ENCODE measurements at places on chromosomes 5 and 9. TPM values are rescaled to one million over a fixed set of nuclear protein-coding genes. Genes with fewer than 3 reads are reported as not detected.

Gene CMBL
- total RNA-seq = 6.7 TPM

Gene PAEP
- not detected for total RNA-seq

Gene C9orf50
- 0.09 TPM for total RNA-seq

Gene TOR2A
- 4.8 TPM for total RNA-seq

Gene ECSCR
- total RNA-seq = 217 TPM

Gene CCL27
- total RNA-seq = not detected

Gene CYLC2
- total RNA-seq = not detected

Gene DRD1
- total RNA-seq = not detected

Gene CSNK1A1
- 526 TPM for total RNA-seq

Gene TRIM36
- 0.36 TPM for total RNA-seq

Gene PCAT7
- not detected for total RNA-seq

Gene CKMT2
- not detected for total RNA-seq

Gene SLC45A2
- not detected for total RNA-seq

Gene PCDHAC1
- 0.19 TPM for total RNA-seq

Gene PCDHAC2
- total RNA-seq = 0.09 TPM

Gene PCDHB7
- total RNA-seq = 0.45 TPM

Gene CCDC152
- total RNA-seq = 0.56 TPM

Data from endothelial cell of coronary artery (primary cell).